Caki2 (cell line): ENCODE measurements at places on chromosomes 1 and 21. TPM values are rescaled to one million over a fixed set of nuclear protein-coding genes. Genes with fewer than 3 reads are reported as not detected.

GRCh38 chr1:48969971-48970370 is 193.3 kb upstream of the BEND5 start:
- DNase-seq, result no peak

GRCh38 chr1:29747196-29747595 is 510.9 kb downstream of the PTPRU start:
- DNase-seq, result no peak

- DNase-seq, result peak; percentile 74
Measured at GRCh38 chr21:43731891-43732711, 13.2 kb downstream of the PDXK start.

DNA sequence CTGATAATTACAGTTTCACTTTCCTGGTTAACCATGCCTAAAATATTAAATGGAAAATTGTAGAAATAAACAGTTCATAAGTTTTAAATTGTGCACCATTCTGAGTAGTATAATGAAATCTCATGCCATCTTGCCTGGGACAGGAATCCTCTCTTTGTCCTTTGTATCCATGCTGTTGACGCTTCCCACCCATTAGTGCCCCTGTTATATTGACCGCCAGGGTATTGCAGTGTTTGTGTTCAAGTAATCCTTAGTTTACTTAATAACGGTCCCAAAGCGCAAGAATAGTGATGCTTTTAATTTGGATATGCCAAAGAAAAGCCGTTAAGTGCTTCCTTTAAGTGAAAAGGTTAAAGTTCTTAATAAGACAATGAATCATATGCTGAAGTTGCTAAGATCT is 41.7 kb downstream of the RPRD2 start:
- no peak for DNase-seq

- DNase-seq, result no peak
Measured at GRCh38 chr1:178060789-178061556, 32.9 kb upstream of the RASAL2 start.

DNA sequence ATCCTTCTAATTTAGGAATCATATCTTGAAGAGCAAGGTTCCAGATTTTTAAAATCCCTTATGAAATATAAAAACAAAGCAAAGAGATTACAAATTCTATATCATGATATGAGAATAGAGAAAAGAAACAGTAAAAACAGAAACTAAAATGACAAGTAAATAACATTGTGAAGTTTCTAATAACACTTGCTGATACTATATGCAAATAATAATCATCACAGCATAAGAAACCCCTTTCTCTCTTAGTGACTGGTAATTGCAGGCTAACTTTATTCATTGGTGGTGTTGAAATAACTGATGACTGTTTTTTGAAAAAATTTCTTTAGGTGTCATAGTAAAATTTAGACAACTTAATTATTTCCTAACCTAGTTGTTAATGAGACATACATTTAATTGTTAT is 281.6 kb downstream of the PLA2G4A start:
- DNase-seq, result no peak

GRCh38 chr1:49854741-49855140 is 169.0 kb downstream of the AGBL4 start:
- no peak for DNase-seq

GRCh38 chr1:38608202-38608864 is 251.2 kb downstream of the RRAGC start:
- no peak for DNase-seq

- no peak for DNase-seq
Measured at GRCh38 chr1:90996742-90997413, 25.0 kb downstream of the ZNF644 start.

DNA sequence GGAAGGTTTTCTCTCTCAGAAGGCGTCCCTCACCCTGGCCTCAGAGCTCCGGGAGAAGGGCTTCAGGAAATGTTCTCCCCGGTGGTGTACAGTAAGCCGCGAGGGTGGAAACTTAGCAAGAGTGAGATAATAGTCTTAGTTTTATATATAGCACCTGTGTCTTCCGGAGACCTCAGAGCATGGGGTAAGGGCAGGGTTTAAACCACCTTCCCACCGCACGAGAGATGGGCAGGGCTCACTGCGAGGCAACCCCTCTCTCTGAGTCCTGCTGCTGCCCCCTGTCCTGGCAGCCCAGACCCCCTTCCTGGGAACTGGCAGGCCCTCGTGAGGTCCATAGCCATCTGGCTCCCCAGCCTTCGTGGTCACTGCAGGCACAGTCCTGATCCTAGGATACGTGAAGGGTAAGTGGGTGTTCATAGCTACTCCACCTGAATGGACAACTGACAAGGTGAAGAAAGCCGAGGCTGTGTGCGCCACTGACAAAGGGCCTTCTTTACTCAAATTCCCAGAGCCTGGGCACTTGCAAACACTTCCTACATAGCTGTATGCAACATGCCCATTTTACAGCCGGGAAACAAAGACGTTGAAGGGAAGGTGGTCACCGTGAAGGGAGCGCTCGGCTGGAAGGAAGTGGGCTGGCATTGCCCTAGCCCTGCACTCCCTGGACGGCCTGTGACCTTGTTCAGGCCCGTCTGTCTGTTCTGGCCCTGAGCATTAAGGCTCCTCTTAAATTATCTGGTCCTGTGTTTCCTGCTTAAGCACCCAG is 26.9 kb downstream of the ITPKB start:
- DNase-seq, result no peak

DNA sequence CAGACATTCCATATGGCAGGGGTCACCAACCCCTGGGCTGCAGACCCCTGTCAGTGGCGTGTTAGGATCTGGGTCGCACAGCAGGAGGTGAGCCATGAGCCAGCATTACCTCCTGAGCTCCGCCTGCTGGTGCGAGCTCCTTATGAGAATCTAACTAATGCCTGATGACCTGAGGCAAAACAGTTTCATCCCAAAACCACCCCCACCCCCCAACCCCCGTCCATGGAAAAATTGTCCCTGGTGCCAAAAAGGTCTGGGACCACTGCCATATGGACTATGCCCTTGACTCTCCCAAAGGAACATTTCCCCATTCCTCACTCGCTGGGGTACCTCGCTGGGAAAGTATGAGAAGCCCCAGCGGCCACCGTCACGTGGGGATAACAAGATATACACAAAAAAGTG is 6.4 kb upstream of the CPT2 start:
- no peak for DNase-seq

DNA sequence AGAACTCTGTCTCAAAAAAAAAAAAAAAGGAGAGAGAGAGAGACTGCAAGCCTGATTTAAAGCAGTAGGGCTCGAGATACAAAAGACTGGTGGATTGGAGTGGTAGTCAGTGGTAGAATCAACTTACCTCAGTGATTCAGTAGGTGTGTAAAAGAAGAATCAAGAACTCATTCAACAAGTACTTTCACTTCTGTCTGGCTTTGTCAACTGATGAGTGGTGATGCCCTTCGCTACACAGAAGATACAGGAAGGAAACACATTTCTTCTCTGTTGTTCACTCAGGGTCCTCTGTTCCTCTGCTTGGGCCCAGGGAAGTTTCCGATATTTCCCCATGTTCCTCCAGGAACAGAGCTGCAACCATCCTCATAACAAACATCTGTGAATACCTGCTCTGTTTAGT is 68.6 kb upstream of the COG2 start:
- no peak for DNase-seq

DNA sequence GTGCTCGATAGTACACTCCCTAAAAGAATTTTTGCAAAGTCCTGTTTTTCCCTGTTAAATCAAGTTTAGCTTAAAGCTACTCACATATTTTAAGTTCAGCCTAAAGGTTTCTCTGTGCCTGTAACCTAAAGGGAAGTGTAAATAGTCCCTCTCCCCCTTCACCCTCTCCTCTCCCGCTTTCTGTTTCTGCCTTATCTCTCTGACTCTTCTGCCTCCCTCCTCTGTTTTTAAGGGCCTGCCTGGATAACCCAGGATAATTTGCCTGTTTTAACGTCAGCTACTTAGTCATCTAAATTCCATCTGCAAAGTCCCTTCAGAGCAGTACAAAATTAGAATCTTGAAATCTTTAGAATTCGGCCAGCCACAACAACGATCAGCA is 92.6 kb downstream of the NID1 start:
- no peak for DNase-seq

DNA sequence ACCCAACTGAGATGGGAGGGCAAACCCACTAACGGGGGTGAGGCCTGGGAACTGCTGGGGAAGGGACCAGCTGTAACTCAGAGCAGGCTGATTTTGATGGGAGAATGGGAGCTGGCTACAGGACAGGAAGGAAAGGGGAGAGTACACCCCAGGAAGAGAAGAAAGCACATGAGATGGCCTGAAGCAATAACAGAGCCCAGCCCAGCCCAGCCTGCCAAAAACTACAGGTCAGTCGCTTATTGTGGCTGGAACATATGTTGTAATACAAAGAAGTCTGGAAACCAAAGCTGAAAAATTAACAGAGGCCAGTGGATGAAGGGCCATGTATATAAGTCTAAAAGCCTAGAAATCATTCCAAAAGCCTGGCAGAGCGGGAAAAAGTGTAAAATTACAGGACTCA is 1.6 kb downstream of the ITLN2 start:
- DNase-seq, result no peak

- no peak for DNase-seq
Measured at GRCh38 chr1:110555807-110556470, 37.0 kb upstream of the KCNA10 start.

DNA sequence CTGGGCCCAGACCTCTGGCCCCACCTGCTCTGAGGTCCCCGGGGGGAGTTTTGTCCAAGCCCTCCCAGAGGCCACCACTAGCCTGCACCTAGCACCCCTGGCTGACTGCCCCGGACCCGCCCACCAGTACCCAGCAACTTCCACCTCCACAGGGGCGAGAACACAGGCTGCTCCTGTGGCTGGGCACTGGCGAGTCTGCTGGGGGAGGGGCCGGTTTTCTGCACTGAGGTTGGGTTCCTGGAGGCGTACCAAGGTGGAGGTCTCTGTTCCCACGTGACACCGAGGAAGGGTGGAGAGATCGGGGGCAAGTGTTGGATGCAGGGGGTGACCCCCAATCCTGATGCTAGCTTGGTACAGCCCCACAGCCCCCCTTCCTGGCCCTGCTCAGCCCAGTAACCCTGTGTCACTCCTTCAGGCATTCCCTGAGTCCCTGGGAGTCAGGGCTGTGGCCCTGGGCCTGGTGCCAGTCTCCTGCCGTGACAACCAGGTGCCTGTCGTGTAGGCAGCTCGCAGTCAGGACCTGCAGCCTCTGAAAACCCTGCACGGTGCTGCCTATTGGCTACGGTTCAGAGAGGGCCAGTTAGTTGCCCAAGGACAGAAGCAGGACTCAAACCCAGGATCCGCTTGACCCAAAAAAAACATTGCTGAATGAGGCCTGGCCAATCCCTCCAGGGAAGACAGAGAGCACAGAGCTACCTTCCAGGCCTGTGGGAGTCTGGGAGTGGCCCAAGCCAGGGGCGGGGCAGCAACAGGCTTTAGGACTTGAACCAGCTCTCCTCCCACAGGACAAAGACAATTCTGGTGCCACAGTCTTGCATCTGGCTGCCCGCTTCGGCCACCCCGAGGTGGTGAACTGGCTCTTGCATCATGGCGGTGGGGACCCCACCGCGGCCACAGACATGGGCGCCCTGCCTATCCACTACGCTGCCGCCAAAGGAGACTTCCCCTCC is 3.1 kb downstream of the ESPN start:
- DNase-seq, result peak; percentile 55

GRCh38 chr1:18725231-18725895 is 94.7 kb downstream of the PAX7 start:
- no peak for DNase-seq

GRCh38 chr1:209749670-209750323 is 6.1 kb upstream of the TRAF3IP3 start:
- no peak for DNase-seq

- no peak for DNase-seq
Measured at GRCh38 chr1:44929531-44929930, 56.9 kb downstream of the EIF2B3 start.

DNA sequence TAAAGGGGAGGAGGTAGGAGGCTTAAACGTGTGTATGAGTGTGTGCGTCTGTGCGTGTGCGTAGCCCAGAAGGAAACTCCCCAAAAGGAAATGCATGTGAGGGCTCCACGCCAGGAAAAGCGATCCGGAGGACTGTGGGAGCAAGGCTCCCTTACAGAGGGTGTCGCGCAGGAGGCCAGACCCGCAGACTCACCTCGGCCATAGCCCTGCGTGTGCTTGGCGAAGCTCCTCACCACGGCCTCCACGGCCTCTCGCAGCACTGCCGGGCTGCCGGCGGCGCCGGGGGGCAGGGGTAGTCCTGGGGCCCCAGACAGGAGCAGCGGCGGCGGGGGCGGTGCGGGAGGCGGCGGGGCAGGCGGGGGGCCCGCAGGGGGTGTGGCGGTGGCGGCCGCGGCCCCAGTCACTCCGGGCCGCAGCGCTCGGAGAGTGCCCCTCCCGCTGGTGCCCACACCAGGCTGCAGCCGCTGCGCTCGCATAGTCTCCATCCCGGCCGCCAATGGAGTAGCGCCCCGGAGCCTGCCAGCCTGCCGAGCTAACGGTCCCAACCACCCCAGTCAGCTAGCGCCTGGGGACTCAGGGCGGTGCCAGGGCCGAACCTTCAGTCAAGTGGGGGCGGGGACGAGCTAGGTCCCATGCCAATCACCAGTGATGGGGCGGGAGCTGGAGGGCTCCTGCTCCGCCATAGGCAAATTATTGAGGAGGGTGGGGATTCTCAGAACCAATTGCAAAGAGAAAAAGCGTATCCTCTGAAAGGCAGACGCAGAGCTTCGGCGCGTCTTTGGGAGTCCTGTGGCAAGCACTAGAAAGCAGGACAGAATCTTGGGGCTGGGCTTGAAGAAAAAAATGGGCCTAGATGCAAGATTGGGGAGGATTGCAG is at the start of gene LIX1L:
Gene LIX1L (minus strand): TSS at position 575 of the 877 bp plus-strand sequence. CDS start 90 bp downstream, at position 485.
- DNase-seq, result peak; percentile 96

Gene RGS16
- not detected in 2 replicates for total RNA-seq

Gene PROK1
- not detected in 2 replicates for total RNA-seq

Gene RPAP2
- total RNA-seq, result 16.3 and 17.4 TPM in 2 replicates

Gene ODR4
- 17.4 and 20.2 TPM in 2 replicates for total RNA-seq

Gene FMO1
- total RNA-seq, result not detected in 2 replicates
